Stimulated activated CD4-positive, alpha-beta T cell treated with anti-CD3 and anti-CD28 coated beads, Interleukin-1b, Interleukin-23, amount 100 ng/mL, for 1 hour (primary cell): ENCODE measurements at places on chromosomes 3 and 15.

GRCh38 chr3:170507063-170507462 is 78.8 kb downstream of the SLC7A14 start:
- DNase-seq = no peak

GRCh38 chr3:194856296-194856695 is 170.6 kb downstream of the FAM43A start:
- no peak for DNase-seq

- no peak for DNase-seq
These were observed 222.6 kb upstream of the RGMA start for GRCh38 chr15:93311620-93312019.

DNA sequence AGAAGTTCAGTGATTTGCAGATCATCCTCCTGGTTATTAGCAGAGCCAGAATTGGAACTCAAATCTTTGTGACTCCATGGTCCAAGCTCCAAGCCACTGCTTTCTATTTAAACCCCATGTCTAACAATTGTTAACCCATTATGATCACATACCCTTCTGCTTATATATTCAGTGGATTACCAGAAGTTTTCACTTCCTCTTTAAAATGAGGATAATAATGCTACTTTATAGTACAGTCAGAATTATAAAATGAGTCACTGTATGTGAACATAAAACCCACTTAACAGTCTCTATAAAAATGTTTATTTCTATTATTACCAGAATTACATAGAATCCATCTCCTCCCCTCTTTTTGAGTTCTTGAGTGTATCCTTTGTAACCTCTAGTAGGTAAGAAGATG is 550.7 kb upstream of the DPPA4 start:
- DNase-seq = no peak

DNA sequence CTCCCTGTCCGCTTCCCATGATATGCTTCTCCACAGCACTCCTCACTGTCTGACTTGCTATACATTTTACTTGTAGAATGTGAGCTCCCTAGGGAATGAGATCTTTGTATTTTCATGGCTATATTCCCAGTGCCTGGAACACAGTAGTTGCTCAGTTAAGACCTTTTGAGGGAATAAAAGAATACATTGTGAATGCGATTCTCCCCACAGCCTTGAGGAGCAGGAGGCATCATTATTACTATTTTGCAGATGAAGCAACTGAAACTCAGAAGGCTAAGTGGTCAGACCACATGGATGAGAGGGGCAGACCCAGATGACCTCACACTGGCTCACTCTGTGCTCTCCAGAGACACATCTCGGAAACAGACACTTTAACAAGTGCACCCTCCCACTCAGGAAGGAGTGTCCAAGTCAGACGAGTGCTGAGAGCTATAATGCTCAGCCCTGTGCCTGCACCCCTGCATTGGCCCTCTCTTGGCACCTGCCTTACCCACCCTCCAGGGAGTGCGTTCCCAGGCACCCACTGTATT is 46.8 kb downstream of the SST start:
- no peak for DNase-seq

DNA sequence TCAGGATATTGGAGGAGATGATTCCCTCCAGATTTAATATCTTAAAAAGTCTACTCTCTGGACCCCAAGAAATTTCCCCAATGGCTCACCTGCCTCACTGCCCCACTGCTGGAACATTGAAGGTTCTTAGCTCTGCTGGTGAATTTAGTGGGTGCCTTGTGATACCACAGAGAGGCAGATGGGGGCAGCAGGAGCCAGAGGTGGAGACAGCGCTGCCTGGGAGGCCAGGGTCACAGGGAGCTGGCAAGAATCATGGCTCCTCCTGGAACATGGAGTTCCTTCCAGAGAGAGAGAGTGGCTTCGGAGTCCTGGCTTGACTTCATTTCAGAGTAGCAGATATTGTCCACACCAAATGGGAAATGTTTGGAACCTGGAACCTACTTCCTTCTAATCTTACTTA is 263.5 kb upstream of the CFAP20DC start:
- no peak for DNase-seq

GRCh38 chr3:142498397-142499180 is 50.8 kb upstream of the XRN1 start:
- DNase-seq = no peak

GRCh38 chr3:27643355-27643754 is 78.8 kb downstream of the EOMES start:
- no peak for DNase-seq

GRCh38 chr3:124878561-124879336 is 8.4 kb downstream of the ITGB5 start:
- DNase-seq = no peak
